ENCODE measurements at places on chromosomes 3 and 15.

GRCh38 chr3:85706130-85706529 lies 747.3 kb downstream of the CADM2 start:
- DNase-seq = no peak

DNA sequence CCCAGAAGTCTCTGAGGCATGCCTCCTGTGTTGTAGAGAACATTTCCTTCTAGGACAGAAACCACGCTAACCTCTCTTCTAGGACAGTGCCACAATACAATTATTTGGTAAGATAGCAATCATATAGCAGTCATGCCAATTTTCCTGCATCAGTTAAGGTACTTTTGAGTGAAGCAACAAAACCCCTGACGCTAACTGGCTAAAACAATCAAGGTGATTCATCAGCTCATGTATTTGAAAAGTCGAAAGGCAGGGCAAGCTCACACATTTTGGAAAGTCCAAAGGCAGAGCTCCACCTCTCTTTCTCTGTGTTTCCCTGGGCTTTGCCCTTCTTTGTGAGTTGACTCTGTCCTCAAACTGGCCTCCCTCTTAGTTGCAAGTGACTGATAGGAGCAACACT lies 10.1 kb downstream of the TERC start:
- DNase-seq = no peak

- DNase-seq = no peak
Measured at GRCh38 chr15:63066272-63066671, 23.7 kb downstream of the TPM1 start.

- no peak for DNase-seq
Measured at GRCh38 chr3:146464783-146465182, 4.6 kb downstream of the PLSCR2 start.

GRCh38 chr3:185062191-185062590 lies 90.7 kb downstream of the C3orf70 start:
- DNase-seq = no peak

DNA sequence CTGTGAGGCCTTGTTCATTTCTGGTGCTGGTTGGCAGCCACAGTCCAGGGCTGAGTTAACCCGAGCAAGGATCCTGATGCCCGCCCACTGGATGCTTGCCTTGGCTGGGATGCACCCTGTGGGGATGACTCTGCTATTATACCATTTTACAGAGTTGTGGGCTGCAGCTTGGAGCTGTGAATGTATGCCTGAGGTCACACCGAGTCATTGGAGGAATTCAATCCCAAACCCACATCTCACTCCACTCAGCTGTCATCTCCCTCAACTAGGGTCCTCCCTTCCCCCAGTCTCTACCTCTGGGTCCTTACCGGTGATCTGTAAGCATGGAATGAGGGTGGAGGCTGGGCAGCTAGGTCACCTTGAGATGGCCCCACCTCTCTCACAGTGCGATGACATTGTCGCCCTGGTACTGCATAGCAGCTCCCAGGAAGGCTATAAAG lies 22.1 kb downstream of the MAPKAPK3 start:
- DNase-seq = no peak

GRCh38 chr15:67765701-67766100 lies 59.6 kb upstream of the SKOR1 start:
- DNase-seq = no peak

- no peak for DNase-seq
Measured at GRCh38 chr15:94004697-94005096, 226.7 kb upstream of the MCTP2 start.

DNA sequence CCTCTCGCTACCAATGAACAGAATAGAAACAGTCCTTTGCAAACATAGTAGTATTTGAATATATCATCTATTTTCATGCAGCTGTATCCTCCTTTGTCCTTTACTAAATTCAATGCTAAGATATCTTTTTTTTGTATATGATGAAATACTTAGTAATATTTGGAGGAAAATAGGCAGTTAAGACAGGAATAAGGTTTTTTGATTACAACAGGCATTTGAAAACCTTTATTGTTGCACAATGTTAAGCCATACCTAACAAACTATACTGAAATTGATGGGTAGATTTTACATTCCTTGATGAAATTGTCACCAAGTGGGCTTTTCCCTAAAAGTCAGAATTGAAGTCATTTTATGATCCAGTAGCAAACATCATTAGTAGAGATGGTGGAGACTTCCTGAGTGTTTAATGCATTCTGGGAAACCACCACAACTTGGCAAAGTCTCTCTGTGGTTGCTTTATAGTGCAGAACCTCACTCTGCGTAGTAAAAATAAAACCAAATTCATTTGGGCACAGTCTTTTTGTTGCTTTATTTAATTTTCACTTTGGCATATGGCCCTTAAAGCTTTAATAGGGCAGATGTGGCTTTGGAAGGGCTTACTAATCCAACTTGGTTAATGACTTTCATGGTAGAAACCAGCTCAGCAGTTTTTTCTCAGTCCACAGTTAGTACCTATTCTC lies 216.0 kb downstream of the DIPK2A start:
- no peak for DNase-seq

DNA sequence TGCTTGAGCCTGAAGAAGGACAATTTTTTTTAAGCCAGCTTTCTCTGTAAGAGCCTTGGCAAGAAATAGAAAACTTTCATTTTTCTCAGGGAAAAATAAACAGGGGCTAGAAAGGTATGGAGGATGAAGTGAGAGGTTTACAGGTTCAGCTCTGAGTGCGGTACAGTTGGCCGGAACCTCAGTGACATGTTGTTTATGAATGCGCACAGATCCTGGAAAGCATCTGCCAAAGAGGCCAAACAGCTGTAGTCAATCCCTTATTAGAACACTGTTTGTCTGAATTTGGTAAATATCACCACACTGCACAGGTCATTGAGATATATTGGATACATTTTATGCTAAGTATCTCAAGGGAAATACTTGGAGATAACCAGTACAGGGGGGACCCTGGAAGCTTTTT lies 561.8 kb upstream of the MDFIC2 start:
- DNase-seq = no peak

DNA sequence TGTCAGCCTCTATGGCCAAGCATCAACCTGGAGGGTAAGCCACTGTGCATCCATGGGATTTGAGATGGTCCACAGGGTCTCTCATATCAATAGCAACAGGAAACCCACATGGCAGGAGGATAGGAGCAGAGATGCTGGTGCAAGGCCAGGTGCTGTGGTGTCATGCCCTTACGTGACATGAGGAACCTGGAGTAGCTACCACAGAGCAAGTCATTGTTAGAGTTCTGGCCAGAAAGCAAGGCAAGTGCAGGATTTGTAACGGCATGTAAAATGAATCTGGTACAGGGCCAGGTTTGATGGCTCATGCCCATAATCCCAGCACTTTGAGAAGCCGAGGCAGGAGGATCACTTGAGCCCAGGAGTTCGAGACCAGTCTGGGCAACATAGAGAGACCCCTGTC lies 14.8 kb upstream of the ZNF774 start:
- DNase-seq = no peak

DNA sequence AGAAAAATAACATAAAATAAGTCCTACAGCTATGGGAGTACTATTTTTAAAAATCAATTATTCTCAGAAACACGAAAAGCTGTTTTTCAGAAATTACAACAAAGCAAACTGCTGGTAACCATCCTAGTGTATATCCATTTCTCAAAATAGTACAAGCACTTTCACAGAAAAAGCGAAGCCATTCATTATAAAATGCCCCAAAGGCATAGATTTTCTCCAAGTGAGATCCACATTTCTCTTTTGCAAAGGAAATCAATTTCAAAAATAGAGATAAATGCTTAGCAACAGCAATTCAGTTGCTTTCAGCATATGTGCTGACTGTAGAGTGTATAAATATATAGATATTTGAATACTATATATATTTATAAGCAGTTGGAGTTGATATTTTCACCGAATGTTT lies 1266.3 kb downstream of the SI start:
- DNase-seq = no peak

DNA sequence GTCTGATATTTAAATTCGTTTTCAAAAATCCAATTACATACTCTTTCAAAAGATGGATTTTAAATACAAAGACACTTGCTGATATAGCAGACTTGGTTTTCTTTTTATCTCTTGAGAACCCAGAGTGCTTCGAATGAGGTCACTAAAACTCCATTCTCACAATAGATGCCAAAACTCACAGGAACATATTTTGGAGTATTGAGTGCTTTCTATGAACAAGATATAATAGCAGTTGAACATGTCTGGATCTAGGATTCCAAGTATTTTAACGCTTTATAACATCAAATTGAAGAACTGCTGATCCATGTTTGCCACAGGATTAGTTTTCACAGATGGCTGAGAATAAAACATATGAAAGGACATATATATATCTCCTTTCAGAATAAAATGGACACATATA lies 113.2 kb downstream of the SAMMSON start:
- no peak for DNase-seq

DNA sequence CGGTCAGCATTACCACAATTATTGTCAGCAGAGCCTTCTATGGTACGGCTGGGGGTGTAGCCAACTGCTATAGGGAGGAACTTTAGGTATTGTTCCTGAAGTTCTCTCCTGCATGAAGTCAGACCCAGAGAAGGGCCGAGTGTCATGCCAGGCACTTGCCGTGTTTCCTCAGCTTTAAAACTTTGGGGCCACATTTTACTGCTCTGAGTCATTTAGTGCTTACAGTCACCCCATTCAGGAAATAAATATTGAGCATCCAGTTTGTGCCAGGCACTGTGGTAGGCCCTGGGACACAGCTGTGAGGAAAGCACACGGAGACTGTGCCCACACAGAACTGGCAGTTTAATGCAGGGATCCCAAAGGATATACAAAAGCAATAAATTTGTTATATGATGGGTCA lies 54.5 kb upstream of the APEH start:
- DNase-seq = no peak

GRCh38 chr3:99852851-99853250 lies 35.2 kb downstream of the CMSS1 start:
- DNase-seq = no peak

DNA sequence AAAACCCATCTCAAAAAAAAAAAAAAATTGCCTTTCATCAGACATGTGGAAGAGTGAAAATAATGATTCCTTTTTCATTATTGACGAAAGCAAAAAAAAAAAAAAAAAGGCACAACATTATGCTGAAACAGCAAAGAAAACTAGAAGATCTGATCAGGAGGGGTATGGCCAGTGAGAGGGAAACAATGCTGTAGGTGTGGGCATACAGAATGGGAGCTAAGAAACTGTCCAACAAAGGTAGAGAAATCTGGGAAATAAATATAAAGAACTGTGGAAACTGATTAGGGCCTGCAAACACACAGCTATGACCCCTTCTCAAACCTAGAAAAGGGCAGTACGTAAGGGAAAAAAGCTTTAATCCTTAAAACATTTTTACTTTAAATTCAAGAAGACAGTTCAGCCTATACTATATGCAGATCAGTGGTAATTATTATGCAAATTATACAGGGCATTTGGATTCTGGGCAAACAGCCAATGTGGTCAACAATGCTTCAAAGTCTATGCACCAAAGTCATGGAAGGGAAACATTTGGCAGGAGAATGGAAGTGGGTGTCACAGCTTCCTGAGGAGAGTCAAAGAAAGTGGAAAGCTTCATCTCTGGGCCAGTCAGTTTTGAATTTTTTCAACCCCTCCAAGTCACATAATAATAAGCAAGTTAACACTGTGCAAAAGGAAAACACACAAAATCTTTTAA lies 68.3 kb upstream of the SLC12A8 start:
- no peak for DNase-seq

- DNase-seq = no peak
Measured at GRCh38 chr3:78900880-78901279, 866.9 kb downstream of the ROBO1 start.

DNA sequence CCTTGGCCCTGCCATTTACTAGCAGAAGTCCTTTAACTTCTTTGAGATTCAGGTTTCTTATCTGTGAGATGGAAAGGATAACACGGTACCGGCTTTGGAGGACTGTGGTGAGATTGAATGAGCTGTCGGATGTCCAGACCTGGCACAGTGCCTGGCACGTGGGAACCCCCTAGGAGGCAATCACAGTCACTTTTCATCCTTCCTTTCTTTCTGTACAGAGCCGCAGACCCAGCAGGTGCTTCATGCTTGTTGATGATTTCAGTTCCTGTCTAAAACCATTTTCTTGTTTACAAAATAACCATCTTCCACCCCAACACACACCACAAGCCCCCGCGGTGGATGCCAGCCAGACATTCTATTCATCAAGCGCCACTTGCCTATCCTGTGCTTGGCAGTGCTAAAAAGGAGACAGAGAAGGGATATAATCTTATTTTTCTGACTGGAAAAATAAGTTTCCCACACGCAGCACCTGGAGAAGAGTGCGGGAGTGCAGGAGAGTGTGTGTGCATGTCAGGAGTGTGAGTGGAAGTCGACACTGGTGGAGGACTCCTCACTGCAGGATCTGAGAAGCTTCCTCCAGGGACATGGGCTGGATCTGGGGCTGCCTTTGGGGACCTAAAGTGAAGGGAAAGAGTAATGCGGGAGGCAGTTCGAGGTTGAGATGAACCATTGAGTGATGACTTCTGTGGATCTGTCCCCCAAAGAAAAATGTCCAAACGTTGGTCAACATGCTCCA lies 85.7 kb downstream of the ST6GAL1 start:
- DNase-seq = no peak

DNA sequence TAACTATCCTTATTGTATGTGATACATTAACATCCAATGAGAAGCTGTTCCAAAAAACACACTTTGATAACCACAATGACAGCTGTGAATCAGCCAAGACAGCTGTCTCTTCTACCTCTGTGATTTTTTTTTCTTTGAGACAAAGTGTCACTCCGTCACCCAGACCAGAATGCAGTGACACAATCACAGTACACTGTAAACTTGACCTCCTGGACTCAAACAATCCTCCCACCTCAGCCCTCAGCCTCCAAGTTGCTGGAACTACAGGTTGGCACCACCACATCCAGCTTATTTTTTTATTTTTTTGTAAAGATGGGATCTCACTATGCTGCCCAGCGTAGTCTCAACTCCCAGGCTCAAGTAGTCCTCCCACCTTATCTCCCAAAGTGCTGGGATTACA lies 73.5 kb upstream of the TMCO5A start:
- DNase-seq = no peak

DNA sequence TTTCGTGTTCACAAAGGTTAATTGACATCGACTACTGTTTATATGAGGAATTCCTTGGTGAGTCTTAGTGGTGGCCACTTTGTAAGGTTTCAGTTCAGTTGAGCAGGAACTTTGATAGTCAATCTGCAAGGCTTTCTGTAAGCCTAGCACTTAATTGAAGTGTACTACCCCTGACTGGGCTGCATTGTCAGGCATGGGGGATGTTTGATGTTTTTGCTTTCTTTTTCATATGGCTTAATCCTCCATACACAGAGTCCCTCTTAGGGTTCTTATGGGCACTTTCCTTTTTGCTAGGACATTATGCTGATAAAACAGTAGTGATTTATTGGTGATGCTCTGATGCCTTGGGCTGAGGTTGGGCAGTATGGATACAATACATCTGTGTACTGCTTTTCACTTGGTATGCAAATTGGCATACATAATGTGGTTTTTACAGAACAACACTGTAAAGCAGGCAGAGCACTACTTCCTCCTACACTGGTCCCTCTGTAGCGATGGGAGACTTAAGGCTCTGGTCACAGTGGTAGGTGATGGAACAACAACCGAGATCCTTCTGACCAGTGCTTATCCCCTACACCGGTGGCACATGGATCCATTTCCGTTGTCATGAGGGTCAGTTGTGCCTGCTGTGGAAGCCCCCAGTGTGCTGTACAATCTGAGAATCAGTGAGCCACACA lies 261.0 kb downstream of the MFSD1 start:
- no peak for DNase-seq

Data from brain pericyte (primary cell).